ENCODE measurements at places on chromosomes 1 and 21.
A peak's percentile ranks its signal among the peaks of the same experiment; 100 is the strongest.

- DNase-seq = no peak
Measured at GRCh38 chr1:179876300-179876715, 1.3 kb downstream of the TOR1AIP2 start.

- DNase-seq = no peak
Measured at GRCh38 chr1:99240621-99241020, 23.7 kb upstream of the PLPPR4 start.

GRCh38 chr1:21311016-21311415 is 20.8 kb upstream of the ECE1 start:
- no peak for DNase-seq

DNA sequence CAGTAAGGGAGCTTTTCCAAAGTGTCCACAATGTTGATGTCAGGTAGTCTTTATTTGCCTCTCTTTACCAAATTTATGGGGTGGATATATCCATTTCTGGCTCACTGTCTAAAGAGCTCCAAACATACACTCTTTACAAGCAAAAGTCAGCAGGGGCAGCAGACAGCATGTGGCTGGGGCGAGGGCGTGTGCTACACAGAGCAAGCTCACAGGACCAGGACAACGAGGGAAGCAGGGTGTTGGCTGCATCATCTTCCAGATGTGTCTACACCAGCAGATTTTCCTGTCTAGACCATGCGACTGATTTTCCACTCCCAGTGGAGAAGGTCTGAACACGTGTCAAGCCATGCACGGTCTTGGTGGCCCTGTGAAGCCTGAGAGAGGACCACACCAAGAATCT is 123.8 kb downstream of the TRABD2B start:
- no peak for DNase-seq

GRCh38 chr1:3717715-3718601 is 34.3 kb upstream of the CCDC27 start:
- no peak for DNase-seq

DNA sequence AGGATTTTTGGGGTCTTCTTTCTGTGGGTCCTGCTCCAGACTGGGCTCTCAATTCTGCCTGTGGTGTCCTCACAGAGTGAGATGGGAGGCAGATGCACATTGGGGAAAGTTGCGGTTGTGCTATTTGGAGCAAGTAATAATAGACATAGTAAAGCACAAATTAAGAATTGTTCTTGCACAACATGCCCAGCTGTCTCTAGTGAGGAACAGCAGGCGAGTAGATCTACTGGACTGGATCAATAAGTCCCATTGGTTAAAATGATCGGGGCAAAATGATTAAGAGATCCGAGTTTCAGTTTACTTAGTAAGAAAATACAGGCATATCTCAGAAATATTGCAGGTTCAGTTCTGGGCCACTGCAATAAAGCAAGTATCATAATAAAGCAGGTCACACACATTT is 448.3 kb upstream of the PROX1 start:
- no peak for DNase-seq

DNA sequence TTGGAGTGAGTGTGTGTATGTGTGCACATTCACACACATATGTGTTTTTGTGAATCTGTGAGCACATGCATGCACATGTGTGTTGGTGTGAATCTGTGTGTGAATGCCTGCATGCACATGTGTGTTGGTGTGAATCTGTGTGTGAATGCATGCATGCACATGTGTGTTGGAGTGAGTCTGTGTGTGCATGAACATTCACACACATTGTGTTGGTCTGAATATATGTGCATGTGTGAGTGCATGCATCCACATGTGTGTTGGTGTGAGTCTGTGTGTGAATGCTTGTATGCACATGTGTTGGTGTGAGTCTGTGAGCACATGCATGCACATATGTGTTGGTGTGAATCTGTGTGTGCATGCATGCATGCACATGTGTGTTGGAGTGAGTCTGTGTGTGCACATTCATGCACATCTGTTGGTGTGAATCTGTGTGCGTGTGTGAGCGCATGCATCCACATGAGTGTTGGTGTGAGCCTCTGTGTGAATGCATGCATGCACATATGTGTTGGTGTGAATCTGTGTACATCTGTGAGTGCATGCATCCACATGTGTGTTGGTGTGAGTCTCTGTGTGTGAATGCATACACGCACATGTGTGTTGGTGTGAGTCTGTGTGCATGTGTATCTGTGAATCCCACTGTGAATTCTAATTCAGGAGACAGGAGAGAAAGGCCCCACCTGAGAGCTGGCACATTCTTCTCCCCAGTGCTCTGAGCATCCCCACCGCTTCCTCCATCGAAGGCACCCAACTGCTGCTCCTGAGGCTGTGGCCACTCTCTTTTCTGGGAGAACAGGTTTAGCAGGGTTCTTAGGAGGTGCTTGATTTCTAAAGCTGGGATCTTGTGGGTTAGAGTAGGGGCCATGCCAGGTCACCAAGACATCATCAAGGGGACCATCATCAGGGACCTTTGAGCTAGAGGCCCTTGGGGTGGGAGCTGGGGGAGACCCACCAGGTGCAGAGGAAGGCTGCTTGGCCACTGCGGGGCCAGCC is 117.5 kb upstream of the ARHGEF16 start:
- no peak for DNase-seq

- DNase-seq = no peak
Measured at GRCh38 chr21:42837421-42838211, 41.7 kb downstream of the WDR4 start.

GRCh38 chr21:32406405-32406804 is 6.1 kb upstream of the EVA1C start:
- no peak for DNase-seq

DNA sequence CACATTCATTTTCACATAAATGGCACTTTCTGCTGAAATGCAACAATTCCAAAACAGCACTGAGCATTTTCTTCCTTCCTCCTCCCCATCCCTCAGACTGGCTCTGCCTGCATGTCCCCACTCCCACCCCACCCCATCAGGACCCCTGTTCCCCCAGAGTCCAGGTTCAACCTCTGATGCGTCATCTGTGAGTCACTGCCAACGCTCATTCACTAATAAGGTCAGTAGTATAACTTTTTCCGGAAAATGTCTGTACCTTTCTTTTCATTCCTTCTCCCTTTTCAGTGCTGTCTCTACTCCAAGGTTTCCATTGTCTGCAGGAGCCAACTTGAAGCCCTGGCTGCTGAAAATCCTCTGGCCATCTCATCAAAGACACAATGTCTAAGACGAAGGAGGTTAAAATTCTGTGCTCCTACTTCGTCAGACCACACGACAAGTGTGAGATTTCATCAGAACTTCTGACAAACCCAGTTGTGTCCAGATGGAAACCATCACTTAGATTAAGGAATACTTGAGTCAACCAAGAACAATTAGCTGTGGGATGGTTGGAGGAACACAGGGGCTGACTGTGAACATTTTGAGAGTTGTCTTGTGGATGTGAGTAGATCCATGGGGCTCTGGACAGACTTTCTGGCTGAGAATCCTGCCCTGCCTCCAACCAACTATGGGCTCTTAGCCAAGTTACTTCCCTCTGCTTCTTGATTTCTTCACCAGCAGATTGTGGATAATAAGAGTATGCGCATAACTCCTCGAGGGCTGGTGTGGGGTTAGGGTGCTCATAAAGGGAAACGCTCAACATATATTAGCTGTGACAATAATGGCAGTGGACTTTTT is 35.6 kb upstream of the UTS2 start:
- DNase-seq = no peak

GRCh38 chr21:24112020-24112419 is 1495.3 kb downstream of the MRPL39 start:
- no peak for DNase-seq

DNA sequence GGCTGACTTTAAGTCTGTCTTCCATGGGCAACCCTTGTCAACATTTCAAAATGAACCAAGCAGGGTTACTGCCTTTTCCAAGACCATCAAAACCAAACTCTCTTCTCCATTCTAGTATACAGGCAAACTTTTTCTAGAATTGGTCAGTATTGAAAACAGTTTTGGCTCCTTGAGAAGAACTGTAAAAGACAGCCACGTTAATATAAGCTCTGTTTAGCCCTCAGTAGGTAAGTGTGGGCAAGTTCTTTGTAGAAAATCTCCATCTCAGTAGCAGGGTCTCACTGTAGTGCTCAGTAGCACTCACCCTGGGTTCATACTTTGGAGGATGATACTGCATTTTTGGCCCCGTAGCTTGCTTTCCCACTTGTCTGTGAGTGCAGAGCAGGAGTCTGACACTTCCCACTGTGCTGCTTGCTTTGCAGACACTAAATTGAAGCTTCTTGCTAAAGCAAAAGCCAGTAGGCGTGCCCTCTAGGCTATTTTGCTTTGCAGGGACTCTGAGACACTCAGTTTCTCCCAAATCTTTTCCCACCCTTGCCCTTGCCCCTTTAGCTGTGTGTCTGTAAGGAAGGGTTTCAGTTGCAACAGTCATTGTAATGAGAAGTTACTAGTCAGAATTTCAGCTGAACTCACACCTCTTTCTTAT is 34.3 kb upstream of the CACYBP start:
- DNase-seq = peak; percentile 48

DNA sequence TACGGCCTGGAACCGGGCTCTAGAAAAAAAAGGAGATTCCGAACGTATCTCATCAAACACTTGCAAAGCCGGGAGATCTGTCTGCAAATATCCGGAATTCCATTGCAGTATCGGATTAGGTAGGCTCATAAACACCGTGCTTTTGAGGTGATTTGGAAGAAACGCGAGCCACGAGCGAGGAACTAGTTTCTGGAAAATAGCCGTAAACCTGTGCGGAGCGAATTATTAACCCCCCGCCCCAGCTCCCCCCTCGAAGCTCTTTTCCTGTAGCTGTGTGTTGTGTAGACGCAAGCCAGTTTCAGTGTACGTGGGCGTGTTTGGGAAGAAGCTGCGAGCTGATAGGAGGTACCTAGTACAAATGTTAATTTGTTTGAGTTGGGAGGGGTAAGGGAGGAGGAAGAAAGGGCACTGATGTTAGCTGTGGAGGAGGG is 1.1 kb downstream of the RALGPS2 start:
- peak; percentile 77 for DNase-seq

GRCh38 chr1:177558372-177558771 is 387.6 kb downstream of the BRINP2 start:
- no peak for DNase-seq

GRCh38 chr1:21292984-21293536 is 2.8 kb upstream of the ECE1 start:
- DNase-seq = no peak

- DNase-seq = peak; percentile 58
Measured at GRCh38 chr1:39104158-39105060, 78.3 kb downstream of the NDUFS5 start.

GRCh38 chr1:105914403-105914802 is 1142.1 kb upstream of the PRMT6 start:
- DNase-seq = no peak

- no peak for DNase-seq
Measured at GRCh38 chr1:54377040-54377691, 29.0 kb downstream of the SSBP3 start.

DNA sequence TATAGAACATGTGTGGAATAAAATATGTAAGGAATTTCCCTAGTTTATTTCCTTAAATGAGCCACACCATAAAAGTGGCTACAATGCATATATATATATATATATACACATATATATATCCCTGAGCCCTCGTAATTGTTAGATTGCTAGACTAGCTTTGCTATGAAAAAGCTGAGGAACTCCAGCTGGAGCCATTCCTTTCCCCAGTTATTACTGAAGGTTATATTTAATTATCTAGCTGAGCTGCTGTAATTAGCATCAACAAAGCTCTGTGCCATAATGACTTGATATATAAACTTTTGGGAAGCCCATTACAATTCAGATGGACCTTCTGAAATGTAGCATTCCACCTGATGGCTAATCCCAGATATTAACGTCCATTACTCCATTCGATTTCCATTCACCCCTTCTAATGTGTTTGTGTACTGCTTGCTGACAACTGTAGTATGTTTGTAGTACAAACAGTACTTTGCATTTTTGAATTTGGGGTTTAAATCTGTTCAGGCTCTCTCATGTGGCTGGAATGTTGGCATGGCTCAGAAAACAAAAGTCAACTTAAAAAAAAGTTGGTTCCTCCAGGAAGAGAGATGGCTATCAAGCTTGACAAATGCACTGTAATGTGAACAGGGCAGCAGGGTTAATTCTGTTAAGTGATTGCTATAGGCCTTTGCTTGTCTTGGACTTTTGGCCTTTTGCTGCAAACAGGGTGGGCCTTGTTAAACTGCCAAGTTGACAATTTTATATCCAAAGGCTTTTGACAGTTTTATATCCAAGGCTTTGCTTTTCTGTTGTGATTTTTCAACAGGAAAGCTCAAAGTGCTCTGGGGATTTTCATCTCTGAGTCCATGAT is 170.0 kb downstream of the LTN1 start:
- DNase-seq = no peak

GRCh38 chr1:12717301-12717838 is 1.5 kb downstream of the AADACL3 start:
- DNase-seq = no peak

GRCh38 chr1:235050911-235051360 is 77.7 kb downstream of the TOMM20 start:
- DNase-seq = no peak

- no peak for DNase-seq
Measured at GRCh38 chr1:198677871-198678270, 39.0 kb downstream of the PTPRC start.

GRCh38 chr1:67482733-67483482 is 52.7 kb upstream of the SERBP1 start:
- DNase-seq = no peak

- no peak for DNase-seq
Measured at GRCh38 chr1:184118046-184118445, 66.5 kb downstream of the TSEN15 start.

DNA sequence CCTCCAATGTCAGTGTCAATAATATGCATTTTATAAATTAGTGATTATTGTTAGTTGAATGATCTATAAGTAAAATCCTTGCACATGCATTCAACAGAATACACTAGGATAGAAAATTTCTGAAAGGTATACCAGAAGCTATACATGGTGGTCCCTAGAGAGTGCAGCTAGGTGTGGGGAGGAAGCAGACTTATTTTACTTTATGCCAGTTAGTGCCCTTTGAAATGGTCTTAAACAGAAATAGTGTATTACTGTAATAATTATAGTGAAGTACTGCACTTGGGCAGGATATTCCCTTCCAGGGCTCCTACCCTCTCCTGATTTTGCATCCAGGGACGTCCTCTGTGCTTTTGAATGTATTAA is 23.2 kb upstream of the WDR26 start:
- DNase-seq = no peak

DNA sequence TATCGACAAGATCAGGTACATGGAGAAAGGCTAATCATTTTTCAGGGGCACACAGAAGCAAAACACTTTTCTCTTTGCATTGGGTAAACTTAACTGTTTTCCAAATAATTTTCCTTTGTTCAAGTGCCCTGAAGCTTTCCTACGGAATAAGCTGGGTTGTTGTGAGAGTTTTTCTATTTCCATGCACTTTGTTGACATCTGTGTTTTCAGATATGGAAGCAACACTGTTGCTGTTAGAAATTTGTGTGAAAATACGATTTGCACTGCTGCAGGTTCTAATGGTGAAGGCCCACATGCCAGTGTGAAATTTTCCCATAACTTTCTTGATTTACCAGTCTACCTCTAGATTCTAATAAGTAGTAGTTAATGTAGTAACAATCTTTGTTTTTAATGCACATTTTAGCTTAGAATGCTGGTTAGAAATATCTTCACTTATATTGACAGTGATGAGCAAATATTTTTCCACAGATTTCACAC is 18.3 kb downstream of the NFYC start:
- no peak for DNase-seq

- no peak for DNase-seq
Measured at GRCh38 chr1:28074892-28075511, 13.4 kb downstream of the EYA3 start.

- DNase-seq = peak; percentile 25
Measured at GRCh38 chr1:222680080-222680479, 32.2 kb downstream of the AIDA start.

Measured in NCI-H2227 treated with DMSO at 0.1 percent for 48 hours (cell line).